Activated CD4-positive, alpha-beta T cell treated with anti-CD3 and anti-CD28 coated beads for 1 hour (primary cell): ENCODE measurements at places on chromosomes 2 and 18.
A peak's percentile ranks its signal among the peaks of the same experiment; 100 is the strongest.

DNA sequence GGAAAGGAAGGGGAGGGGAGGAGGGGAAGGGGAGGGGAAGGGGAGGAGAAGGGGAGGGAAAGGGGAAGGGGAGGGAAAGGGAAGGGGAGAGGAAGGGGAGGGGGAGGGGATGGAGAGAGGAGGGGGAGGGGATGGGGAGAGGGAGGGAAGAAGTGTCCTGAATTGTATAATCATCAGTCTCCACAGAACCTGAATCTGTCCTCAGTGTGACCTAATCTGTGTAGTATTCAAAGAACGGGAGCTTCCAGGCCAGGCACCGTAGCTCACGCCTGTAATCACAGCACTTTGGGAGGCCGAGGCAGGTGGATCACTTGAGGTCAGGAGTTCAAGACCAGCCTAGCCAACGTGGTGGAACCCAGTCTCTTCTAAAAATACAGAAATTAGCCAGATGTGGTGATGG, 41.1 kb upstream of the CCDC150 start:
- no peak for DNase-seq

GRCh38 chr18:68925268-68925667, 127.4 kb downstream of the CCDC102B start:
- no peak for DNase-seq

GRCh38 chr2:236177967-236178889, 10.0 kb upstream of the GBX2 start:
- DNase-seq, result no peak

DNA sequence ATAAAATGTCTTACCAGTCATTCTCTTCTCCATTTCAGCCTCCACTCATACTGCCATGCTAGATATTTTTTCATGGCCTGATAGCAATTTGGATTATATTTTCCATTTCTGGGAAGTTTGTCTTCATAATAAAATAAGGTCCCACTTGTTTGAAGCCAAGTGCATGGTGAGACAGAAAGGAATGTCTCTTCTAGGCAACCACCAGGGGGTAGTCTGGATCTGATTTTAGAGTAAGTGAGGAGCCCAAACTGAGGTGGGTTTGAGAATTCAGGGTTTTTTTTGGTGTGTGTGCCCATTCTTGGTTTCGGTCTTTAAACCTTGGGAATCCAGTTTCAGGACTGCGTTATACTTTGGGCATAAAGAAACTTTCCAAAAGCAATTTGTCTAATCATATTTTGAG, 315.5 kb downstream of the RPRM start:
- no peak for DNase-seq

- no peak for DNase-seq
These were observed 1.6 kb upstream of the ADRA2B start for GRCh38 chr2:96117701-96118588.

GRCh38 chr2:228625481-228625880, 444.0 kb upstream of the SPHKAP start:
- DNase-seq, result no peak

DNA sequence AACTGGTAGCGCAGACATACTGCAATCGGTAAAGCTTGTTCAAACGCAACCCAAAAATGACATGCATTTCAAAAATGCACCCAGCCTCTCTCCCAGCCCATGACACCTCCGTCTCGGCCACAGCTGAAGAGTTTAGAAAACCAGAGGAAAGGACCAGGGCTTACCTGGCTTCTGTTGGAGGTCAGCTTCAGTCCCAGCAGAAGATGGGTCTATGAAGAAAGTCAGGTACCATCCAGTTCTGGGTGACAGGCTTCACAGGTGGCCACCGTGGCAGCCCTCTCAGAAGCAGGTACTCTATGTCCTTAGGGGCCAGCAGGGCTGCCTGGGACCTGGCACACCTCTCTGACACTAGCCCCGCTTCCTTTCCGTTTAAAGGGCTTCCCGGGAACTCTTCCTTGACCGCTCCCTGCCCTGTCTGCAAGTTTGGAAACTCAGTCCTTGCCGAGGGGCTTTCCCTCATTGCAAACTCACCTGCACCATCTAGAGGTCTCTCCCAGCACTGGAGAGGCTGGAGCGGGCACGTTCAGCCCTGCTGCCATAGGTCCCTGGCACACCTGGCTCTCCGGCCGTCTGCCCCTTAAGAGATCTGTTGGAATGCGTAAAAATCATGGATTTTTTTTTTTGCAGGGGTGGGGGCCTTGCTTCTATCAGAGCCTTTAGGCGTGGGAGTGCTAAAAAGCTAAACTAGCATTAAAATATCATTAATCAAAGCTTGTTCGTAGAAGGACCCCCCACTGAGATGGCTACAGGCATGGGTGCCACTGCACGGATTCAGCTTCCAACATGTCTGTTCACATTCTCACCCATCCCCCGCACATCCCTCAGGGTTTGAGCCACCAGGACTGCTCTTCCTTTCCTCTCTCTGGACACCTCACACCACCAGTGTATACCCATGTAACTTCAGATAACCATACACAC, at the start of gene EDAR:
Gene EDAR, minus strand, starts transcription at position 425 of the 918 bp plus-strand sequence. CDS start 58,206 bp downstream, outside the sequence.
- peak; percentile 31 for DNase-seq

DNA sequence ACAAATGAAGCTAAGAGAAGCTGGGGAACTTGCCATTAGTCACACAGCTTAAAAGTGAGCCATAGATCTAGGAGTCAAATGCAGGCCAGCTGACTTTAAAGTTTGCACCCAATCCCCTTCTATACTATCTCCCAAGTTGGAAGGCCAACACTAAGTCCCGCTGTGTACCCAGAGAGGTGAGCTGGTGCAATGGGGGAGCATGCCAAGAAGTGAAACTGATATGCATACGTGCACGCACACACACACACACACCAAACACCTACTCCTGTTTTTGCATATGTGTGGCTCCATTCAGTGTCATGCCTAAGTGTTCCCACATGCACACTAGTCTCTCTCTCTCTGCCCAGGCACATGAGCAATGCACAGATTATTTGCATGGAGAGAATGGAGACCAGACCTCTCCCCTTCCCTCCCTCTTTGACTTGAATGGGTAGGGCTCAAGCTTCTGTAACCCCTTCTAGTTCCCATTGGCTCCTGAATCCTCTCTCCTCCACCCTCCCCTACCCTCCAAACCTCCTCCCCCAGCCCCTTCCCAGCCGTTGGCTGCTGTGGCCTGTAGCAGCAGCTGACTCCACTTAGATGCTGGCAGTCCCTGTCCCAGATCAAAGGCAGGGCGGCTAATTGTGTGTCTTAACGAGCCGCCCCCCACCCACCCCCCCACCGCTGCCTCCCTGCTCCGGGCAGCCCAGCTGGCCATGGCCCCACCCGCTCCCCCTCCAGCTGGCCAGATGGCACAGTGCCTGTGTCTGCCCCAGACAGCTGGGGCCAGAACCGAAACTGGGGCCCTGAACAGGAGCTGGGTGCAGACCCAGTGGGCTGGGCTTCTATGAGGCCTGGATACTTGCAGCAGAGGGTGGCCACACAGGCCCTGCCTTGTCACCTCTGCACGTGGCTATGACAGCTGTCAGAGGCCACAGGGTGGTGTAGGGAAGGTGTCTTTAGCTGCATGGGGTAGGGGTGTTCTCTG, 5.6 kb downstream of the WNT10A start:
- no peak for DNase-seq

DNA sequence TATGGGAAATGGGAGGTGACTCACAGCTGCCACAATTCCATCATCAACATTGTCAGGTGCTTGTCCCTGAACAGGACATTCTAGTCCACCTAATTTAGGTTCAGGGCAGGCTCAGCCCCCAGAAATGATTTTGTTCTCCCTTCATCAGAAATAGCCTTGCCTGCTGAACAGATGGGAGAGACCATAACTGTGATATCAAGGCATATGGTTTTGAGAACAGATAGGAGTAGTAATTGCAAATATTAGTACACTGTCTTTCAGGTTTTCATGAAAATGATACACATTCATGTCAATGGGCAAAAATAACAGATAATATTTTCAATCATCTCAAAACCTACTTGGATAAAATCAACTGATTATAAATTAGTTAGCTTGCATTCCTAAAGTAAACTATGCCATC, 316.5 kb downstream of the MBD2 start:
- no peak for DNase-seq

DNA sequence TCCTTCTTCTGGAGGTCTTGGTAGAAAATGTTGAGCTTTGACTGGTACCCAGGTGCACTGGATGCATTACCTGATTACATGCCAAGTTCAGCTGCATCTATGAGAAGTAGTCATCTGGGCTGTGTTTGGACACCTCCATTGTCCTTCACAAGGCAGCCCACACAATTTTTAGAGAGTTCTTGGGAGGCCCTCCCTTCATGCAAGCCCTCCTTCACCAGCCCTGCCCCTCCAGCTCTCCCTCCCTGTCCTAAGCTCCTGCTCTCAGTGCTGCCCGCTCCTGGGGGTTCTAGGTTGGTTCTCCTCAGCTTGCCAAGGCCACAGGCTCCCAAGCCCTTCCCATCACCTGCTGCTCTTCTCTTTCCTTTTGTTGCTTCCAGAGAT, 148.7 kb downstream of the DYSF start:
- no peak for DNase-seq

- DNase-seq, result no peak
These were observed 130.5 kb downstream of the DSEL start for GRCh38 chr18:67386032-67386431.

GRCh38 chr2:83388804-83389203, 1070.3 kb downstream of the SUCLG1 start:
- no peak for DNase-seq

- no peak for DNase-seq
These were observed 36.8 kb downstream of the KCNIP3 start for GRCh38 chr2:95333888-95334338.

- DNase-seq, result no peak
These were observed 60.2 kb upstream of the ALPP start for GRCh38 chr2:232318169-232318855.

DNA sequence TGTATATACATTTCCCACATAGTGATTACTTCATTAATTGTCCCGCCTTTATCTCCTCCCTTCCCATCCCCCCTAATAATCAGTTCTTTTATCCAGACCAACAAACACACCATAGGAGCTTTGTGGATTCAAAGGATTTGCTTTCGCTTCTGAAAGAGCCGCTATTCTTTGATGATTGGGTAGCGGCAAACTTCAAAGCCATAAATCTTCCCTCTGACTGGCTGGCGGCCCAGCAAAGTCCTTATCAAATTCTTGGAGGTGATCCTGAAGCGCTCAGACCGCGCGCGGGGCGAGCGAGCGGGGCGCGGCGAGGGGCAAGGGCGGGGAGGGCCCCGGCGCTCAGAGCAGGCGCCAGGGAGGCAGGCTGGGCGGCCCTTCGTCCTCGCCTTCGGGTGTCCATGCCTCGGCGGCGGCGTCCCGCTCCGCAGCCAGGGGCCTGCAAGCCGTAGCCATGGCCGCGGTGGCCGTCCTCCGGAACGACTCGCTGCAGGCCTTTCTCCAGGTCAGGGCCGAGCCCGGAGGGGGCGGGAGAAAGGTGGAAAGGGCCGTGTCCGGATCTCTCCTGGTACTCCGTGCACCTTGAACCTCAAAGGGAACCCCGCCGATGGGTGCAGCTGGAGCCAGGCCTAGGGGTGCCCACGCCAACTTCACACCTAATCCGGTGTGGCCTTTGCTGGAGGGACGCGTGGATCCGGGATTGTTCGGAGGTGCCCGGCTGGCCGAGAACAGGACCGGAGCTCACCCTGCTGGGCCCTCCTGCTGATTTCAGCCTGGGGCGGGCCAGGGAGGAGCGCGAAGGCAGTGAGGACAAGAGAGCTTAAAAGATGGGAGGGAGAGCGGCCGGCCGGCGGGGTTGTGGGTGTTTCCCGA, at the start of gene SP5:
Gene SP5, plus strand, starts transcription at position 276 of the 870 bp plus-strand sequence. Its CDS starts 176 bp downstream, at position 452.
- no peak for DNase-seq
